ENCODE measurements at places on chromosomes 12 and 14.

DNA sequence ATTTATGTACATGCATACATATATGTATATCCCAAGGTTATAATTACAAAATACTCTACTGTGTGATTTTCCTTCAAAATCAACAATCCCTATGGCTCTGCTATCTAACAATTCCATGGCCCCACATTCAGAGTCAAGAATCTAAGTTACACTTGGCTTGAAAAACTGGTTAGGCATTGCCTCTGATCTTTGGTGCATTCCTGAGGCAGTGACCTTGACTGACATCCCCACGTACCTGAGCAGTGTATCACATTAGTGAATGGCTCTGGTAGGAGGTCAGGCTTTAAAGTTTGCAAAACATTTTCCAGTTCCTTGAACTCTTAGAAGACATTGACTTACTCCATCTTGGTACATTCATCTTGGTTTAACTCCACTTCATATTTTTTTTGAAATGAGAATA, 8.5 kb upstream of the STON2 start:
- DNase-seq = peak; percentile 37

GRCh38 chr14:77965919-77966435, 166.1 kb downstream of the ADCK1 start:
- DNase-seq = peak; percentile 55

DNA sequence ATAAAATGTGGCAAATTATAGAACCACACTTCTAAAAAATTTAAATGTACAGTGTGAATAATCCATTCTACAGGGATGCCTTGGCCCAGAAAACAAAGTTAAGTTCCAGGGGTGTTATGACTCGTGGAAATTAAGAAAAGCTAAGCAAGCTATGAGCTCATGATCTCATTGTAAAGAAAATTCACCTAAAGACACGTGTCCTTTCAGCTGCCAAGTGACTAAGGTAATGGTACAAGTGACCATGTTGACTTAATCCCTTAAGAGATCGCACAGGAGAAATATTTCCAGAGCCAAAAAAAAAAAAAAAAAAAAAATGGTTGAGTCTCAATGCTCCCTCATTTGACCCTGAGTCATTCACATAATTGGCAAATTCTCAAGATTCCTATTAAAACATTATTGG, 51.4 kb upstream of the ANO2 start:
- DNase-seq = no peak

DNA sequence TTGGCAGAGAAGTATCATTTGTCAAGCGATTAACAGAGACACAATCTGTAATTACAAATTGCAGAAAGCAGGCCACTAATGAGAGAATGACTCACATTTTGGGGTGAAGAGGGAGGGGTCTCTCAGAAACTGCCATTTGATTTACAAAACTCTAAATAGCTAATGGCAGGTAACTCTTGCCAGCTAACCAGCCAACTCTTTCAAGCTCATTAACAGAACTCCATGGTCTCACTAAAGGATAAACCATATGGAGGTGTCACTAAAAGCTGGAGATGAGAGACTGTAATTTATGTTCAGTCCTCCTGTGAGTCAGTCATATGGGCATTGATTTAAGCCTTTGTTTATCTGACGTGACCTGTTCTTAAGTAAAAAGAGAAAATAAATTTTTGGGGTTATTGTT, 336.4 kb downstream of the FOXG1 start:
- DNase-seq = no peak

GRCh38 chr12:15782667-15783066, 6.5 kb downstream of the EPS8 start:
- DNase-seq = no peak

- DNase-seq = no peak
Observed at GRCh38 chr14:103699901-103700752, 15.1 kb downstream of the XRCC3 start.

DNA sequence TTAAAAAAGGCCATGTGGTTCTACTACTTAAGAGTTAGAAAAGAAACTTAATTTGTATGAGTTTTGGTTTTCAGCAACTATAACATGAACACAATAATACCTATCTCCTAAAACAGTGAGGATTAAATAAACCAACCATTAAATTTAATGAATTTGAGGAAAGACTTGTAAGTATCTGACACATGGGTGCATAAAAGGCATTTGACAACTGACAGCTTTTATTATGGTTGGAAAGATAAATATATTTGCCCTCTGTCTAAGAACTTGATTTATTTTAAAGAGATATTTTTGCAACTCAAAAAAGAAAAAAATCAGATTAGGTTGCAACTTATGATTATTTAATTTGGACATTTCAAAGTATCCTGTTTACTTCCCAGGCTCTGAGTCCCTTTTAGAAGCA, 217.9 kb upstream of the EEA1 start:
- no peak for DNase-seq

- DNase-seq = no peak
Observed at GRCh38 chr12:33061844-33062243, 165.3 kb upstream of the PKP2 start.
